NCI-H1105 treated with DMSO at 0.1 percent for 48 hours (cell line): ENCODE measurements at places on chromosomes 12 and 14.

DNA sequence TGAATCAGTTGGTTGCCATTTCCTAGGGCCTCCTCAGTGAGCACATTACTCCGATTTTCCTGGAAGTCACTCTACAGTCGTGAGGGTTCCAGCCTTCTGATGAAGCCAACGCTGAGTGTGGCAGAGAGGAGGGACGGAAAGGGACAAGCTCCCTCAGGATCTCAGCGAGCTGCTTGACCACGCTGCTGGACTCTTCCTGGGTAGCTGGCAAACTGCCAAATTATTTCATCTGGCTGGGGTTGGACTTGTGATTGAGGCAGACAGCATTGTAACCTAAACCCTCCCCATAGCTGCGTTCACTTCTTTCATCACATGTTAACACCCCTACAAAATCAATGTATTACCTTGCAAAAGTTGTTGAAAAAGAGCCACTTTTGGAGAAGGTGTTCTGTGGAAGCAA is 69.6 kb upstream of the CHST11 start:
- no peak for DNase-seq

DNA sequence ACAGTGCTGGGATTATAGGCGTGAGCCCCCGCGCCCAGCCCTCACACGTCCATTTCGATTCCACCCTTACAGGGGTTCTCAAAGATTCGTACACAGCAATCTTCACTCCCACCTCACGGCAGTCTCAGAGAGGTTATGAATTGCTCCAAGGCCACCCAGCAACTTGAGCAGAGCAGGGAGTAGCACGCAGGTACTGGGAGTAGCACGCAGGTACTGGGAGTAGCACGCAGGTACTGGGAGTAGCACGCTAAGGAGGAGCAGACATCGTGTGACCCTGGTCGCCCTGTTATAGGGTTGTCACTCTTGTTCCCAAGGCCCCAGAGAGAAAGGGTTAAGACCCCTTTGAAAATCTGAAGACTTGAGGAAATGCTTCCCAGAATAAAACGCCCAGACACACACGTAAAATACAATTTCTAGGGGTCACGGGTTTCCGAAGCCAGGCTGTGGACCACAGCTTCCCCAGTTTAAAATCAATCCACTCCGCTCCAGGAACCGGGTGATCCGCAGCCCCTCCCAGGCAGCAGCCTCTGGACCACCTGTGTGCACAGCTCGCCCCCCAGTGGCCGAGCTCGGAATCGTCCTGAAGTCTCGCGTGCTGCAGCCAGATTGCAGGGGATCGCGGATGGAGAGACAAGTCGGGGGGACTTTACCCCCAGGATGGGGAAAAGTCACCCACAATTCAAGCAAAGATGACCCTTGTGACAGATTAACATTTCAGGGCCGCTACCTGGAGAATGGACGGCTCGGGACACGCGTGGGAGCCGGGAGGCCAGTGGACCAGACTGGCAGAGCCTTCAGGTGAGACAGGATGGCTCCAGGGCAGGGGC is 92.0 kb downstream of the SCARB1 start:
- DNase-seq = peak; percentile 41

DNA sequence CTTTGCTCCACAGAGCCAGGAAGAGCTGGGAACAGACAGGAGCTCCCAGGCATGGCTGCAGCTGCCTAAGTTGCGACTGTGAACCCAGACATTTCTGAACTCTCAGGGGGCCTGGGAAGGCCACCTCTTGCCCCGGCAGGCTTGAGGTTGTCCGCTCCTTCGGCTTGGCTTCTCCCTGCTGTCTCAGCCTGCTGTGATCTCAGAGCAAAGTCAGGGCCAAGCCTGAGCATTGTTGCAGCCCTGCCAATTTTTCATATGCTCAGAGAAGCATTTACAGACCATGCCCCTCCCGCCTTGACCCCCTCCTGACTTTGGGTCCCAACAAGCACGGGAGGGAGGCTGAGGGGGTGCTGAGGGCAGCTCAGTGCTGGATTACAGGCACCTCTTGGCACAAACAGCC is 1439.1 kb upstream of the FLRT2 start:
- DNase-seq = no peak

GRCh38 chr14:102077382-102077709 is 9.5 kb downstream of the HSP90AA1 start:
- DNase-seq = no peak

DNA sequence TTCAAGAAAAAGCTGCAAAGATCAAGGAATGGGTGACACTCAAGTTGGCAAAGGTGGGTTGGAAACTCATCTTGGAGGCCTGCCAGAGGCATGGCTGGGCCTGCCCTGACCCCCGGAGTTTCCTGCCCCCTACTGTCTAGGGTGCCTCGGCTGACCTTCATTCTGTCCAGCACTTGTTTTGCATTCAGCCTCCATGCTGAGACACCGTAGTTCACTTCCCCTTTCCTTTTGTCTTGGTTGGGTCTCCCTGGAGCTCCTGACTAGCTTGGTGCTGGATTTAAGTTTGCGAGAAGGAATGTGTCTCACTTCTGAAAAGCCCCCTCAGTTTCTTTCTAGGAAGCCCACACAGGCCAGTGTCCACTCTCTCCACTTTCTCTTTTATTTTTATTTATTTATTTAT is 26.5 kb downstream of the PLEKHH1 start:
- DNase-seq = no peak

DNA sequence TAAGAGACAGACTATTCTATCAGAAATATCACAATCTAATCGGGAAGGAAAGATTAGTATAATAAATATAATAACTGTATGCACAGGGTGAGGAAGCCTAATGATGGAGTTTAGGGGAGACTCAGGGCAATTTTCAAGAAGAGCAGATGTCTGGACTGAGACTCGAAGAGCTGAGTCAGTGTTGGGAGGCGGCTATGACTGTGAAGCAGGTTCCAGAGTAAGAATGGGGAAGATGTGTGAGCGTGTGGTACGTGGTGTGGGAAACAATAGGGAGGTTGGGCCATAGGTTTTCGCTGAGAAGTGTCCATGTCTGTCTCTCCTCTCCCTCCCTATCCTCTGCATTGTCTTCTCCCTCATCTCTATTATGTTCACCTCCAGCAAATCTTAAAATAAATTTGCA is 85.6 kb downstream of the LMO3 start:
- no peak for DNase-seq

DNA sequence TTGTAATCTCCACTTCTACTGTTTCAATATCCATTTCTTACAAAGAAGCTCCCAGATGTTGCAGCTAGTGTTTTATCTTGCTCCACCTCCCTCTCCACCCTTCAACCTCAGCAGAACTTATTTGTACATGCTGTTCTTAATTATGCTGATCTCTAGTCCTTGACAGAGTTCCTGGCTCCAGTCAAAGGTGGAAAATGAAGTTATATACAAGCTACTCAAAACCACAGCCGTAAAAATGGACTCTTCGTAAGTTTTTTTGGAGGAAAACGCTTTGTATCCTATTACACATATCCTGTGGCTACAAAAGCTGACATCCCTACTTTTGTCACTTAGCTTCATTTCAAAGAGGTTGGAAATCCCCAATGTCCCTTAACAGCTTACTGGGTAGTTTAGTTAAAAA is 1.3 kb downstream of the CLEC1A start:
- DNase-seq = no peak

DNA sequence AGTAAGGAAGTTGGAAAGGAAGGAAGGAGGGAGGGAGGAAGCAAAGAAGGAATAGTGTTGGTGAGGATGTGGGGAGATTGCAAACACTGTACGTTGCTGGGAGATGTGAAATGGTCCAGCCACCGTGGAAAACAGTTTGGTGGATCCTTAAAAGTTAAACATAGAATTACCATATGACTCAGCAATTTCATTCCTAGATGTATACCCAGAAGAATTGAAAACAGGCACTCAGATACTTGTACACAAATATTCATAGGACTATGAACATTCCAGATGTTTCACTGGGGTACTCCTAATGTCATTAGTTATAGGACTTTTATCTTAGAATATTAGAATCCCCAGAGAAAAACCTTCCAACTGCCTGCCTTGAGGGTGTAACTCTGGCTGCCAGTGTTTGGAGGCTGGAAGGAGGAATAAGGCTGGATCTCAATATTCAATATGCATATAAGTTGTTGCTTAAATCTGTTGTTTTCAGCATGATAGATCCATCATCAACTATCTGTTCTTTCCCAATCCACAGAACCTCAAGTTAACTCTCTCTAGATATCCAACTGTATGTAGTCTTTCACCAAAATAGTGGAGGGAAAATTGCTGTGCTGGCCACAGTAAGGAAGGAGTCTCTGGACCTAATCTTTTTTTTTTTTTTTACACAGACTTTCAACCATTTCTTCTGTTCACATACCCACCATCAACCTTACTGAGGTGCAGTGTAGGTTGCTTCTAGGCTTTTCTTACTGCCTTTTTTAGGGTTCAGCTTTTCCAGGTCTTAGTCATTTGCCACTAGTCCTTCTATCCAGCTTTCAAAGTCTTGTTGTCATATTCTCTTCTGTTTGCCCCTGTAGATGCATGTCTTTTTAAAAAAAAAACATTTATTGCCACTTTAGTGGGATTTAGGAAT is 94.5 kb downstream of the DNAI7 start:
- DNase-seq = no peak

- DNase-seq = peak; percentile 80
Observed at GRCh38 chr14:87896393-87897380, 96.3 kb downstream of the GALC start.

DNA sequence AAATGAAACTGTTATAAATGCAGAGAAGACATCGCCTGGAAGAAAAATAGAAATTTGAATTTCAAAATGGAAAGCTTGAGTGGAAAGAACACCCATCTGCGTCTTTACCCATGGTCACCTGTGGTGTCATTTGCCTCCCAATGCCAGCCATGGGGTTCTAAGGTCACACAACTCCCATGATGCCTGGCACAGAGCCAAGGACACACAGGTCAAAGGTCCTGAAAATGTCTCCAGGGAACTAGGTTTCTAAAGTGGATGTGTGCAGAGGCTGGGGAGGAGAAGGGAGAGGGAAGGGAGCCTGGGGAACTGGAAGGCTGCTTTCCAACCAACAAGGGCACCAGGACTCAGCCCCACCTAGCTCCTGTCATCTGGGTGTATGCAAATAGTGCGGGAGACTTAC is 724.0 kb upstream of the TMEM132C start:
- no peak for DNase-seq

GRCh38 chr14:64680013-64680713 is 24.1 kb upstream of the PLEKHG3 start:
- DNase-seq = peak; percentile 45

GRCh38 chr12:91163116-91163515 is 19.5 kb downstream of the DCN start:
- DNase-seq = no peak

- no peak for DNase-seq
Observed at GRCh38 chr14:50038398-50039119, 77.8 kb downstream of the VCPKMT start.

DNA sequence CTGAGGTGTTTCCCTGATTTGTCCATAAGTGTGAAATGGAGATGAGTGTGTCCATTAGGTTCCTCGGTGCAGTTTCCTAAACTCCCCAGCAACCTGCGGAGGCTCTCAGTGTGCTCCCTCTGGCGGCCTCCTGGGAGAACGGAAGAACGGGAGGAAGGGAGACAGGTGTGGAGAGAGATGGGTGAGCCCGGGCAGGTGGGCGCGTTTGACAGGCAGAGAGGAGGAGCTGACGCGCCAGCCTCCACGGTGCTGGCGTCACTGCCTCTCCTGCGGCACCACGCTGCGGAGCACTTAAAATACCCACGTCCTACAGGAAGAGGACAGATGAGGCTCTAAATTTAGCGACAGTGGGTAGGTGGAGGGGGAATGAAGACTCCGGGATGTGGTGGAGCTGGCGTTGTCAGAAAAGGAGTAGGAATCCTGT is 26.8 kb upstream of the PEX5 start:
- peak; percentile 89 for DNase-seq

- DNase-seq = no peak
Observed at GRCh38 chr14:95523051-95523814, 6.8 kb upstream of the SYNE3 start.

DNA sequence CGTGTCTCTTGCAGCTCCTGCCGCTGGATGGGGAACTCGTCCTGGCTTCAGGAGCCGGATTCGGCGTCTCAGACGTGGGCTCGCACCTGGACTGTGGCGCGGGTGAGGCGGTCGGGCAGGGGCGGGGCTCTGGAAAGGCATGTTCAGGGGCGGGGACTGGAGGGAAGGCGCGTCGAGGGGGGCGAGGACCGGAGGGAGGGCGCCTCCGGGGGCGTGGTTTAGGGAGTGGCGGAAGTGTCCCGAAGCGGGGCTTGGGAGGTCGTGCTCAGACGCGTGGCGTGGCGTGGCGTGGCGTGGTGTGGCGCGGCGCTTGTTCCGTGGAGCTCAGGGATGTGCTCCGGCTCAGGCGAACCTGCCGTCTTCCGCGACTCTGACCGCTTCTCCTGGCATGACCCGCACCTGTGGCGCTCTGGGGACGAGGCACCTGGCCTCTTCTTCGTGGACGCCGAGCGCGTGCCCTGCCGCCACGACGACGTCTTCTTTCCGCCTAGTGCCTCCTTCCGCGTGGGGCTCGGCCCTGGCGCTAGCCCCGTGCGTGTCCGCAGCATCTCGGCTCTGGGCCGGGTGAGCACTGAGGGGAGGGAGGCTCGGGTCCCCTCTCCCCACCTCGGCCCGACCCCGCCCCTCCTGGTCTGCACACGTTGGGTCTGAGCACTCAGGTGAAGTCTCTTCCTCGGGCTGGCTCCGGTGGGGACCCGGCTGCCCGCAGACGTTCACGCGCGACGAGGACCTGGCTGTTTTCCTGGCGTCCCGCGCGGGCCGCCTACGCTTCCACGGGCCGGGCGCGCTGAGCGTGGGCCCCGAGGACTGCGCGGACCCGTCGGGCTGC is 6.2 kb downstream of the AMN start:
- peak; percentile 65 for DNase-seq

- DNase-seq = no peak
Observed at GRCh38 chr12:120402217-120402616, 33.3 kb upstream of the MSI1 start.

DNA sequence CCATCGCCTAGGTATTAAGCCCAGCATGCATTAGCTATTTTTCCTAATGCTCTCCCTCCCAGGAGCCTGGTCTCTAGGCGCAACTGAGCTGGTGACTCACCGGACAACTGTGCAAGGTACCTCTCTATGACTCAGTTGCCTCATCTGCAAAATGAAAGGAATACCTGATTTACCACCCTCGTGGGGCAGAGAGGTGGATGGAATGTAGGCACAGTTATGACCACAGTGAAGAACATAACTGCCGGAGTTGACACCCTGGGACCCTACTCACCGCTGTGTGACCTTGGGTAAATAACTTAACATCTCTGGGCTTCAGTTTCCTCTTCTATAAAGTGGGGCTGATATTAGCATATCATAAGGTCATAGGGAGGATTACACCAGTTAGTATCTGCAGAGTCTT is 22.6 kb downstream of the BCL11B start:
- no peak for DNase-seq
